ENCODE measurements at places on chromosomes 16 and 17. TPM values are rescaled to one million over a fixed set of nuclear protein-coding genes. Genes with fewer than 3 reads are reported as not detected.

Gene C17orf113
- 0.98 TPM for total RNA-seq

Gene POLR3K
- total RNA-seq: 9.4 TPM

Gene MYCBPAP
- total RNA-seq: 0.58 TPM

Gene DCXR
- 93.1 TPM for total RNA-seq

Gene ZNF48
- 12.6 TPM for total RNA-seq

Gene TEX14
- not detected for total RNA-seq

Gene GPR179
- not detected for total RNA-seq

Gene C17orf78
- not detected for total RNA-seq

Gene FCSK
- total RNA-seq: 21.8 TPM

Gene ENPP7
- total RNA-seq: not detected

Gene KRT40
- total RNA-seq: not detected

Gene CCL16
- not detected for total RNA-seq

Gene P2RX5
- total RNA-seq: 4.8 TPM

Gene TBX21
- total RNA-seq: not detected

Gene OR4D2
- total RNA-seq: not detected

Gene KRT36
- total RNA-seq: not detected

Gene ELMO3
- 11.0 TPM for total RNA-seq

Gene AHSP
- not detected for total RNA-seq

Gene SPATA22
- total RNA-seq: 0.07 TPM

Gene TRPV2
- total RNA-seq: 28.4 TPM

Gene COPZ2
- 2.6 TPM for total RNA-seq

Gene PRSS33
- total RNA-seq: not detected

Gene KRTAP16-1
- not detected for total RNA-seq

Gene CD300LB
- total RNA-seq: not detected

Gene C17orf100
- total RNA-seq: 0.22 TPM

Gene NME1
- 349 TPM for total RNA-seq

Gene STX1B
- 0.58 TPM for total RNA-seq

Gene ACSF2
- 32.6 TPM for total RNA-seq

Gene GPR139
- not detected for total RNA-seq

Gene FKBP10
- total RNA-seq: 143 TPM

Gene EFNB3
- total RNA-seq: 1.7 TPM

Gene NPIPB6
- total RNA-seq: 0.07 TPM

Gene HBA2
- total RNA-seq: not detected

Gene RND2
- total RNA-seq: 0.40 TPM

Gene SLC16A11
- not detected for total RNA-seq

Gene ADORA2B
- total RNA-seq: 53.0 TPM

Gene MYH3
- total RNA-seq: under 0.01 TPM

Gene KRTAP4-9
- 0.58 TPM for total RNA-seq

Gene ADAP2
- 5.1 TPM for total RNA-seq

Gene PGP
- total RNA-seq: 58.3 TPM

Gene LITAFD
- not detected for total RNA-seq

Gene SLC47A1
- 0.52 TPM for total RNA-seq

Gene ABCA10
- total RNA-seq: under 0.01 TPM

Gene SLC2A4
- total RNA-seq: 0.36 TPM

Gene AANAT
- total RNA-seq: not detected

Gene DPEP1
- 0.65 TPM for total RNA-seq

Gene FBXO31
- 14.8 TPM for total RNA-seq

Gene MILR1
- 1.2 TPM for total RNA-seq

Gene HS3ST4
- total RNA-seq: not detected

Gene ABCA6
- total RNA-seq: not detected

Gene MT4
- total RNA-seq: not detected

Gene NEUROD2
- total RNA-seq: not detected

Gene PRSS22
- total RNA-seq: 9.5 TPM

Gene WNK4
- 2.3 TPM for total RNA-seq

Gene TMEM204
- total RNA-seq: not detected
